Activated CD8-positive, alpha-beta T cell treated with anti-CD3 and anti-CD28 coated beads for 36 hours (primary cell): ENCODE measurements at places on chromosomes 6 and 20. TPM values are rescaled to one million over a fixed set of nuclear protein-coding genes. Genes with fewer than 3 reads are reported as not detected.

Gene KCNQ5
- total RNA-seq, result 14.6 TPM

Gene GNL1
- 107 TPM for total RNA-seq

Gene AKAP7
- 6.5 TPM for total RNA-seq

Gene DSE
- total RNA-seq, result 5.3 TPM

Gene MPIG6B
- total RNA-seq, result 0.65 TPM

Gene ADGRF5
- total RNA-seq, result not detected

Gene C6orf89
- 24.7 TPM for total RNA-seq

Gene ELMO2
- 36.2 TPM for total RNA-seq

Gene ADGRG6
- total RNA-seq, result 1.5 TPM

Gene CSTF1
- total RNA-seq, result 63.4 TPM
